ENCODE measurements at places on chromosomes 2 and 18.

DNA sequence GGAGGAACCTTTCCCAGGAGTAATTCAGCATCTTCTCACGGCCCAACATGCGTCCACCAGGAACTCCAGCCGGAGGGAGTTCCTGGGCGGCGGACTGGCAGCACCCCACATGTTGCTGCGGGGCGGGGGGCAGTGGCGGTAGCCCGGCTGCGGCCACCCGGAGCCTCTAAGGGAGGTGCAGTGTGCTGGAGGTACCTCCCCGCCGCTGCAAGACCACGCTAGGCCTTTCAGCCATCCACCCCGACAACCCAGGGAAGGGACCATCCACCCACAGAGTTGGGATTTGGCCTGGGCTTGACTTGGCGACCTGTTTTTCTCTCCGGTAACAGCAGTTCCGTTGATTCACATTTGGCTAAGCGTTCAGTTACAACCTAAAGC lies 625 bp downstream of the LYPD6 start:
- no peak for DNase-seq

DNA sequence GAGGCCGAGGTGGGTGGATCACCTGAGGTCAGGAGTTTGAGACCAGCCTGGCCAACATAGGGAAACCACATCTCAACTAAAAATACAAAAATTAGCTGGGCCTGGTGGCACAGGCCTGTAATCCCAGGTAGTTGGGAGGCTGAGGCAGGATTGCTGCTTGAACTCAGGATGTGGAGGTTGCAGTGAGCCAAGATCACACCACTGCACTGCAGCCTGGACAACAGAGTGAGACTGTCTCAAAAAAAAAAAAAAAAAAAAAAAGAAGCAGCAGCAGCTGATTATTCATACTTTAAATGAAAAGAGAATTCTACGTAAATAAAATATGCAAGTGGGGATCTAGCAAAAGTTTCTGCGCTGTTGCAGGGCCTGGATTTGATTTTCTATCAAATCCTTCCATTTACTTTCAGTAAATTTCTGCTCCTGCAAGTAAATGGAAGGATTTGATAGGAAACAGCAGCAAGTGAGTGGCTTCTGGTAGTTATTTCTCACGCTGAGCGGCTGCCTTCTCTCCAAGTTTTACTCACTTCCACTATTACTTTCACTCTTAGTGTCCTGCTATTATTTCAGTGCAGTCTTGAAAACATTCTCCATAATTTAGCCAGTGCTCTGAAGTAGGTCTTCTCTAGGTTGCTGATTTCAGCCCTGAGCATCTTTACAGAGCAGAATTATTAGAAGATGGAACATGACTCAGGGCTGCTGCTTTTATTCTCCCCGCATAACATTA lies 68.4 kb downstream of the SLC16A14 start:
- no peak for DNase-seq

GRCh38 chr2:99808361-99809200 lies 318.8 kb upstream of the REV1 start:
- DNase-seq = no peak

DNA sequence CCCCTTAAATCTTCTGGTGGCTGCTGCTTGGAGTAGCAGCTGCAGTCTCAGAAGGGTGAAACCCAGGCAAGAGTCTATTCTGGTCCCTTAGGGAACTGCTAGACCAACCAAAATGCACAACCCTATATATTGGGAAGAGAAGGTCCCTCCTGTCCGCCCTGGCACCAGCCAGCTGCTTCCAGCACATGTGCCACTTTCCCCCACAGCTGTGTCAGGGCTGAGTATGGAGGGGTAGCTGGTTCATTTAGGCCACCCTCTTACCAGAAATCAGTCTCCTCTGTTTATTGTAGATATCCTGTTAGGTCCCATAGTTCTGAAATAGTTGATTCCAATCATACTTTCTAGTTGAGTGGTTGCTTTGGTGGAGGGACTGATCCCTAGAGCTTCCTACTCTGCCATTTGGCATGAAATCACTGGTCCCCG lies 68.9 kb downstream of the BIRC6 start:
- peak; percentile 15 for DNase-seq

DNA sequence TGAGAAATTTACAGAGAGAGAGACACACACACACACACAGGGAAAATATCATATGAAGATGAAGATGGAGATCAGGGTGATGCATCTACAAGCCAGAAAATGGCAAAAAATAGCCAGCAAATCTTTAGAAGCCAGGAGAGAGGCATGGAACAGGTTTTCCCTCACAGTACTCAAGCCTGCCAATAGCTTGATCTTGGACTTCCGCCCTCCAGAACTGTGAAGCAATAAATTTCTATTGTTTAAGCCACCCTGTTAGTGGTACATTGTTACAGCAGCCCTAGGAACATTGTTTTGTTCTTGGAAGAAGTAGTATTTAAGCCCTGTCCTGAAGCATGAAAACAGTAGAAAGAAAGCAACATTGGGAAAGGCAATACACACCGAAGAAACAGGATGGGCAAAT lies 292.0 kb upstream of the LRP1B start:
- peak; percentile 4 for DNase-seq

GRCh38 chr2:237714690-237715458 lies 83.7 kb upstream of the RBM44 start:
- DNase-seq = peak; percentile 79

DNA sequence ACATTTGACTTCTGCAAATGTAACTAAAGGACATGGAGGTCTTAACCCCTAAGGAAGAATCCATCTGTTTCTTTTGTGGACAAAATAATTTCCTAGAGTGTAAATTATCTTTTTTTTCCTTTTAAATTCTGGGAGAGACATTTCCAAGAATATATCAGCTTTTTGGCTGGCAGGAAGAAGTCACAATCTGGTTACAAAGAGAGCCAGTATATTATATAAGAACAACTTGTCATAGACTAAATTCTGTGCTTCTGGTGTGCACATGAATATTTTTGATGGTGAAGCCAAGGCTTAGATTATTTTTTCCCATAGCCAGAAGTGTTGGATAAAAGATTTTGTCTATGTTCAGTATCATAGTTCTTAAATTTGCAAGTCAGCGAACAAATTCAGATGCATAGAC lies 500.6 kb downstream of the XIRP2 start:
- DNase-seq = no peak

- DNase-seq = no peak
Measured at GRCh38 chr18:36322408-36322728, 24.9 kb downstream of the FHOD3 start.

DNA sequence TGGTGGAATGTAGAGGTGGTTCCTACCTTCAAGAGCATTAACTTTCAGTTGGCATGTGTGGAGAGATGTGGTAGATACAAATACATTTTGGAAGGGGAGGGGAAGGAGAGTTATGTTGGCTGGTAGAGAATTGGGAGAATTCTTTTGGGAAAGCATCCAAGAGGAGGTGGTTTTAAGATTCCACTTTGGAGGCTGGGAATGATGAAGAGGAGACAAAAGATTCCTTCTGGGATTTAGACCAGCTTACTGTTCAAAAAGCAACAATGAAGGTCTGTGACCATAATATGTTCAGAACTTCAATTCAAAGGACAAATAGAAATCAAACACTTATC lies 120.8 kb upstream of the FOSL2 start:
- DNase-seq = no peak

DNA sequence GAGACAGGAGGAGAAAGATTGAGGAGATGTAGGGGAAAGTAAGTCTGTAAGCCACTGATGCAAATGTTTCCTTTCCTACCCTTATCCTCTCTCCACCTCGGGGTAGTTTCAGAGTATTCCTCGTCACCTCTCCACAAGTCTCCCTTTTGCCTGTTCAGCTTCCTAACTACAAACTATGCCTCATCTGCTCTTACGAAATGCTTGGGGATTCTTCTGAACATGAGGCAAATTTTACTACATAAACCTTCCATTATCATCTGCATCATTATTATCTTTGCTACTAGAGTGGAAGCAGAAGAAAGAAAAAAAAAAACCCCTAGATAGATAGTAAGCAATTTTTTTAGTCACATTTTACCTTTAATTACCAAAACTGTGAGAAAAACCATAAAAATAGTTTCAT lies 43.1 kb upstream of the CWC22 start:
- DNase-seq = no peak

DNA sequence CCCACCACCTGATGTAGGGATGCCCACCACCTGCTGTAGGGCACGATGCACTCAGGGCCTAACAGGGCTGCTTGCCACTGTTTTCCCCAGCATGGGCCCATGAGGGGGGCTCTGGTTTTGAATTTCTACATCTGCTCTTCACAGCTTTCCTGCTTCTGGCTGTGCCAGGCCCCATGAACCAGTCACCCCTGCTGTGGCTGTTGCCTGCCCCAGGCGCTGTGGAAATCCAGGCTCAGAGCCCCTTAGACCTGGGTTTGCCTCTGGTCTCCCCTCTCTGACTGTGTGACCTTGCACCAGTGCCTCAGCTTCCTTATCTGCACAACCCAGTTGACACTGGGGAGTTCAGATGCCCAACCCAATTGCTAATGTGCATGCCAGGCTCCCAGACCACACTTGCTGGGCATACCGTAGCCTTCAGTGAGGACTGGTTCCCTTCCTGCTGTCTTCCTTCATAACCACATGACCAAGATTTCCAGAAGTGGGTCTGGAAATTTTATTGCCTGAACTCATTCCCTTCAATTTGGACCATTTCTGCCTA lies 6.0 kb upstream of the MLPH start:
- no peak for DNase-seq

GRCh38 chr18:43192408-43192807 lies 76.9 kb upstream of the RIT2 start:
- no peak for DNase-seq

GRCh38 chr2:28419443-28420270 lies 27.0 kb downstream of the FOSL2 start:
- peak; percentile 57 for DNase-seq

DNA sequence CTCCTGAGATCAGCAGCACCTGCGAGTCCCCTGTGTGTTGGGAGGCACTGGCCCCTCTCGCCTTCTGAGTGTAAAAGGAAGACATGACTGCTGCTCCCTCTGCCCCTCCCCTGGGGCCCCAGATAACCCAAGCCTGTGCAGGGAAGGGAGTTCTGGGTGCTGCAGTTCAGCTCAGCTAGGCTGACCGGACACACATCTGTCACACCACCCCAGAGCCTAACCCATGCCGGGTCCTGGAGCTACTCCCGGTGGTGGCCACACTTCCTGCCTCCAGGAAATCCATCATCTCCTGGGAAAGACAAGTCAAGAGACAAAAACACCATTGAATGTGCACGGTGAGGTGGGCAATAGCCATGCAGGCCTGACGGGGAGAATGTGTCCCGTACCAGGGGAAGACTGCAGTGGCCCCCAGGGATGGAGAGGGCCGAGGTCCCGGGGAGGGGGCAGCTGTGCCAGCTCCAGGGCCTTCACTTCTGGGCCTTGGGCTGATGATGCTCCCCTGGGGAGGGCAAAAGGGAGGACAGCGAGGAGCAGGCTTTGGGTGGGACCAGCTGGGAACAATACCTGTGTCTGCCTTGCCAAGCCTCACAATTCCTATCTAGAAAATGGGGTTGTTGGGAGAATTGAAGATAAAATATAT lies 210.6 kb downstream of the TFCP2L1 start:
- DNase-seq = no peak

- peak; percentile 99 for DNase-seq
Measured at GRCh38 chr2:144659731-144660275, 139.9 kb upstream of the ZEB2 start.

DNA sequence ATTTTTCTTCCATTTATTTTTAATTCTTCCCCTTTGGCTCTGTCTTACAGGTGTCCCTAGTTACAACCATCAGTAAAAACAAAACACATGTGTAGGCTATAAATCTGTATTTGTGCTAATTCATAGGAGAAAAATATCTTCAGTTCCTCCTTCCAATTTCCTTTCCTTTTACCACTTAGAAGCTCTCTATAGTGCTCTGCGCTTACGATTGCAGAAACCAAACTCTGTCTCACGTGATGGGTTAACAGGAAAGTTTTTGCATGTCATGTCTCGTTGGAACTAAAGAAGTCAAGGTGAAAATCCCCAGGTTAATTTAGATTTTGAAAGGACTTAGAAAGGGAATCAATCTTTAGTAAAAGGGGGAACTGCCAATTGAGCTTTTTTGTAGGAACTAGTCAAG lies 1390.5 kb upstream of the ZEB2 start:
- no peak for DNase-seq

DNA sequence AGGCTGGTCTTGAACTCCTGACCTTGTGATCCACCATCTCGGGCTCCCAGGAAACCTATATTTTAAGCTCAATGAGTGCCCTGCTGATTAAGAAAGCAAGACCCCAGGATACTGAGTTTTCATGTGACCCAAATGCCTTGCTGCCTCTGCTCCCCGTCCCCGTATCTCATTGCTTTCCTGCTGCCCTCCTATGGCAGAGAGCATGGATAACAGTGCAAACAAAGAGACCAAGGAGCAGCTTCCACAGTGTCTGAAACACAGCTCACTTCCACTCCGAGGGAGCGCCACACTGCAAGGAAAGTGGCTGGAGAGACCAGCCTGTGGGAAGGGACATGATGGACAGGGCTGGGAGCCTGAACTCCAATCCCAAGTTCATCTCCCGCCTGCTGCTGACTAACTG lies 246.8 kb downstream of the TMEM182 start:
- no peak for DNase-seq

DNA sequence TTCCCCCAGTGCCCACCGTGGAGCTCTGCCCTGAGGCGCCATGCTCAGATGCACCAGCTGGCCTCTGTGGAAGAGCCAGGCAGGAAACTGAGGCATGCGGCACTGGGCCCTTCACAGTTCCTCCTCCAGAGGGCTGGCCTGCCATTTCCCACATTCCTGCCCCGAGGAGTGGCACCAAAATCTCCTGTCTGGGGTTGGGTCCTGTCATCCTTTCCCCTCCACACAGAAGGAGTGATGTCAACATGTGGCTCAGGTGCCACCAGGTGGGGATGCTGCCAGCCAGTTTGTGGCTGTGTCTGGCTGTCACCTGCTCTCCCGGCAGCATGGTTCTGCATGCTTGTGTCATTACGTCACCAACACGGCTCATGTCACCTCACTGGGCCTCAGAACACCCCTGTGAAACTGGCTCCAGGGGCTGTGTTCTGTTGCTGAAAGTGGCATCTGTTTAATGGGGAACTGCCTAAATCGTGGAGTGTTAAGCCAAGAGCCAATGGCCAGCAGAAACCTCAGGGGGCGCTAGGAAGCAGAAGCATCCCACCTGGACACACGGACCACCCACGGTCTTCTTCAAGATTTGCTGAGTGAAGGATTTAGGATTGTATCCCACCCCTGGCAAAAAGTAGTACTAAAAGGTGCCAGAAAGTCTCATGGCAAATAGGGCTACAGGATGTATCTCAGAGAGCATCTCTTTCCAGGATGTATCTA lies 51.3 kb downstream of the ZAP70 start:
- DNase-seq = no peak

- DNase-seq = peak; percentile 94
Measured at GRCh38 chr2:86442642-86443005, 1.5 kb downstream of the KDM3A start.

DNA sequence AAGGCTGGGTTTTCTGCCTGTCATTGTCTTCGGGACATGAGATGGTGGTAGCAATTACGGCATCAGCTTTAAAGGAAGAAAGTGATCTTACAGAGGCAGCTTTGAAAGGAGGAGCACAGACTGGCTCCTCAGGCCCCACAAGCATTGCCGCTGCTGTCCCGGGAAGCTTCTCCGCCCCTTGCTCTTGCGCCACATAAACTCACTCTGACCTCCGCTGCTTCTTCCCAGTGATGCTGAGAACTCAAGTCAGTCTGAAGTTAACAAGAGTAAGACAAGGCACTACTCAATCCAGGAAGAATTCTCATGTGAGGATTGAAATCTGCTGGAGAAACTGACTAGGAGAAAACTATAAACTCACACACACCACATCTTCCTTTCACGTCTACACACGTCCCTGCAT lies 112.4 kb upstream of the RIOK3 start:
- DNase-seq = no peak

GRCh38 chr2:53859206-53860181 lies at the start of gene GPR75:
Gene GPR75 (minus strand): TSS chr2:53859967. CDS start chr2:53854756, 5,211 bp downstream.
- no peak for DNase-seq

- no peak for DNase-seq
Measured at GRCh38 chr2:102358496-102358895, 2.9 kb downstream of the IL18R1 start.

- no peak for DNase-seq
Measured at GRCh38 chr18:61935362-61935761, 42.6 kb upstream of the RNF152 start.
